ENCODE measurements at places on chromosomes 16 and 17.

GRCh38 chr16:81520151-81520470 lies 75.5 kb downstream of the CMIP start:
- DNase-seq = no peak

DNA sequence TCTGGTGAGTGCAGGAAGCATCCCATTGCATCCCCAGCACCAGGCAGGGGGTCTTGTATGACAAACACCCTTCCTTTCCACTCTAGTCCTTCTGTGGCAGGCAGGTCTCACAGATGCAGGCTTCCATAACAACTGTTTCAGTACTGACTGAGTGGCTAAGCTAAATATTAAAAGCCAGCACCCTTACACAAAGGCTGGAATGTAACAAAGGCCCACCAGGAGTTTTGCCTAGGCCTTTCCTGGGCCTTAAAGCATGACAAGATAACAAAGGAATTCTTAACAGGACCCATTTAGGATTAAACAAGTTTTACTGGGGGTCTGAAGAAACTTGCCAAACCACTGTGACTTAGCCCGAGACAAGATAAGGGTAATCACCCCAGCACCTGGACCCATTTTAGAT lies 228.9 kb upstream of the RPL38 start:
- DNase-seq = no peak

DNA sequence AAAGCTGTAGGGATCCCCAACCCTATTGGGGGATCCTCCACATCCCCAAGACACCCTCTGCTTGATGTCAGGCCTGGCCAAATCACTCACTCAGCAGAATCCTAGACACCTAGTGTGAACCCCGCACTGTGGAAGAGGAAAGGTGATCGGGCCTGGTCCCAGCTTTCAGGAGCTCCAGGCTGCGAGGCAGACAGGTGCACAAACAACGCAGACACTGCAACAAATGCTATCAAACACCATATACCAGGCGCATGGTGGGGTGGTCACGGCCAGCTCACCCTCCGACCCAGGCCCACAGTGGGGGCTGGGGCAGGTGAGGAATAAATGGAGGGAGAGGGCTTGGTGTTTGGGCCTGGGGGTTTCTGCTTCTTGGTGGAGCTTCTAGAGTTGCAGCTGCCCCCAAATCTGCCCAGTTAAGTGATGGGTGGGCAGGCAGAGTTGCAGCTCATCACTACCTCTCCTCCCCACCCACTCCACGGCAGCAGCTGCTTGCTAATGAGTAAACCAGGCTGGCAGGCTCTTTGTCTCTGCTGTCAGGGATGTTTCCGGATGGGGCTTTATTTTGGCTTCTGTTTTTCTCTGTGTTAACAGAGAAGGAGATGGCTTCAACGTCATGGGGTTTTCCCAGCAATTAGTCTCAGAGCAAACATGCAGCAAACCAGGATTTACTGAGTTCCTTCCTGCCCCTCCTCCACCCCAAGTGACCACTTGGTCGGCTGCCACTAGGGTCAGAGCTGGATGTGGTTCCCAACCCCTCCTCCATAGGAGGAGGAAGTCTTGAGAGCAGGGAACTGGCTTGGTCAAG lies 46.6 kb downstream of the PECAM1 start:
- DNase-seq = peak; percentile 10

GRCh38 chr16:12060751-12061150 lies 84.2 kb downstream of the SNX29 start:
- no peak for DNase-seq

DNA sequence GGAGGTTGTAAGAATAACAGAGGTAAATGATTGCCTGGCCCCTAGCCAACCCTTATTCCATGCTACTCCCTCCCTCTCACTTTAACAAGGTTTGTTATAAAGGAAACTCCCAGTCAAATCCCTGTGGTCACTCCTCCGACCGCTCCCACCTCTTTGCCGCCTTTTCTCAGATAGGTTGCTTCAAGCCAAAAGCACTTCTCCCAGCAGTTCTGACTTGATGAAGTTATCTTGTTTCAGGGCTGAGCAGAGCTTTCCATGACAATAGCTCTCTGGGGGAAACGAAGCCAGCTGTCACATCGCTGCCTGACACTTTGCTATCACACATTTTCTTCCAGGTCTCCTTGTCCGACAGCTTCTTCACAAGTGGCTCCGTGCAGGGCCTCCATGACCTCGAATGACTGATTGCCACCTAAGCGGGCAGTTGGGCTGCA lies 278.6 kb downstream of the HAPSTR1 start:
- DNase-seq = no peak

- DNase-seq = no peak
Observed at GRCh38 chr16:89707695-89708094, 6.2 kb upstream of the SPATA2L start.

- DNase-seq = peak; percentile 55
Observed at GRCh38 chr16:19710991-19711545, 7.0 kb downstream of the KNOP1 start.

DNA sequence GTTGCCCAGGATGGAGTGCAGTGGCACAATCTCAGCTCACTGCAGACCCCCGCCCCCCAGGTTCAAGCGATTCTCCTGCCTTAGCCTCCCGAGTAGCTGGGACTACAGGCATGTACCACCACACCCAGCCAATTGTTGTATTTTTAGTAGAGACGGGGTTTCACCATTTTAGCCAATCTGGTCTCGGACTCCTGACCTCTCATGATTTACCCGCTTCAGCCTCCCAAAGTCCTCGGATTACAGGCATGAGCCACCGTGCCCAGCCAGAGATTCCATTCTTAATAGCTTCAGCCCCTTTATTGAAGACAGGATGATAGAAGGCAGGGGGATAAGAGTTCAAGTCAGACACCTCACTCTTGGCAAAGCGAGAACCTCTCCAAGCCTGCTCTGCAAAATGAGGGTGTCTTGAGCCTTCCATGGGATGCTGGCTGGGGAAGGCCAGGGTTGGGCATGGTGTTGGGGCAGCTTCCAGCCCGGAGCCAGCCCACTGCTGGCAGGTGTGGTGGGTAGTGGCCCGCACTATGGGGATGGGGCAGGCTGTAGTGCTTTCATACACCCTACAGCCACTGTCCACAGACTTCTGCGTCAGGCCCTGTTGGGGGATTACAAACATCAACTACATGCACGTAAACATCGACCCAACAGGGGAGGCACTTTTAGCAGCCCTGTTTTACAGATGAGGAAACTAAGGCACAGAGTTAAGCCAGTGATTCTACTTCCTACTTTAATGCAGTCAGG lies 3.5 kb downstream of the CARHSP1 start:
- no peak for DNase-seq

- DNase-seq = no peak
Observed at GRCh38 chr17:79761894-79762589, 15.9 kb upstream of the CBX2 start.

DNA sequence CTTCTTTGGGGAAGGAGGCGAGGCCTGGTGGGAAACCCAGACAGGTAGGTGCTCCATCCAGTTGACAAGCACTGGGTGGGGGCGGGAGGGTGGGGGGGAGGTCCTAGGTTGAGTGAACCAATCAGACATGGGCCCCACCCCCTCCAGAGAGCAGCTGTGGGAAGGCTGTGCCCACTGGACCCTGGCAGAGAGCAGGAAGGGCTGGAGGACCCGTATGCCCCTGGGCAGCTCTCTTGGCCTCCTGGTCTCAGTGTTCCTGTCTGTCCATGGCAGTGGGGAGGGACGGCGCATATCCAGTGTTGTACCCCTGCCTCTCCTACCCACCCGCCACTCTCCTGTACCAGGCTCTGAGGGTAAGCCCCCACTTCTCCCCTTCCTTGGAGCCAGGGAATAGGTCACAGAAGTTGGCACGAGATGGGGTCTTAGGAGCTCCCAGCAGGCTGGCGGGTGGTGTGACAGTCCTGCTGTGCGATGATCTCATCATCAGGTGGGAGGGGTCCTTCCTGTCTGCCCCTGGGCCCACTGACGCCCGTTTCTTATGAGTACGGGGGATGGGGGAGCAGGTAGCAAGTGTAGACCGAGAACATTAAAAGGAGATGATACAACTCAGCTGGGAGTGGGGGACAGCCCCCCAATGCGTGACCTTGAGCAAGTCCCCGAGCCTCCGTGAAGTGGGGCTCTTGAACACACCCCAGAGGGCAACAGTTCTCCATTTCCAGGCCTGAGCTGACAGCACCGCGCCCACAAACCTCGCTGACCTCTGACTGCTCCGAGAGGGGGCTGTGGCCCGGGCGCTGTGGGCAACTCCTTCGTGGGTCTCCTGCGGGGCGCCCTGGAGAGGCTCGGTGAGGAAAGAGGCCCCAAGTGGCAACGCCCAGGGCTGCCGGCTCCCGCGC lies 1.2 kb upstream of the ZFPM1 start:
- DNase-seq = no peak

- DNase-seq = no peak
Observed at GRCh38 chr16:87580855-87581261, 21.4 kb upstream of the JPH3 start.

DNA sequence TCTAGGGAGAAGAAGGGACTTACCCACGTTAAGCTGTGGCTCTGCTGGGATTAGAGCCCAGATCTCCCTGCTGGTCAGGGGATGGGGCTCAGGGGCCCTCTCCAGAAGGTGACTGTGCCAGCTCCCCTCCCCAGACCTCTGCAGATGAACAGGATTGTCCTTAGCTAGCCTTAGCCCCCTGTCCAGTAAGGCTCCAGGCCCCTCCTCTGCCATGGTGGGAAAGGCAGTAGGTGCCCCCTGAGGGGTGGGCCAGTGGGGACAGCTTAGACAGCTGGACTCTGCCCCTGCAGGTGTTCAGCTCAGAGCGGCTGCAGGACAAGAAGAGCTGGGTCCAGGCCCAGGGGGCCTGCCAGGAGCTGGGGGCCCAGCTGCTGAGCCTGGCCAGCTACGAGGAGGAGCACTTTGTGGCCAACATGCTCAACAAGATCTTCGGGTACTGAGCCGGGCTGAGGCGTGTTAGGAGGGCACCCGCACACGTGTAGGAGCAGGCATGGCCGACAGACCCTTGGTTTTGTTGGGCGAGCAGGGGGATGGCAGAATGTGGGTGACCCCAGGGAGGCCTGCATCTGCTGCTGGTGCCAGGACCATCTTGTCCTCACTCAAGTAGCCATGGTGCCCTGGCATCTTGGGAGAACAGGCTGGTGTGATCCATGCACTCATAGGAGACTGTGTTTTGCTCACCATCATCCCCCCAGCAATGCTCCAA lies 50.9 kb downstream of the MRC2 start:
- DNase-seq = no peak

GRCh38 chr17:6374761-6375312 lies 60.1 kb downstream of the AIPL1 start:
- peak; percentile 67 for DNase-seq

DNA sequence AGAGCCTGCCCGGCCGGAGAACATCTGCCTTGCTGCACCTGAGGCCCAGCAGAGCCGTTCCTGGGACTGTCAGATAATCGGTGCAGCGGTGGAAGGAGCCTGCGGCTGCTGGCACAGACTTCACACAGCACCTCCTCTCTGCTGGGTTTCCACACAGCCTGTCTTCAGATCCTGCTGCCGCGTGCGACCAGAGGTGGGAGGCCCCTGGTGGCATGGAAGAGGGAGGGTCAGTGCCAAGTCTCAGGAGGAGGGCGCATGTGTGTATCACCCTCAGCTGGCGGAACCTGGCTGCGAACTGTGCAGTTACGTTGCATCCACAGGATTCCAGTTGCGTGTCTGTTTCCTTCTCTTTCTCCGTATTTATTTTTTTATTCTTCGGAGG lies 3.3 kb downstream of the CDK5R1 start:
- DNase-seq = no peak

DNA sequence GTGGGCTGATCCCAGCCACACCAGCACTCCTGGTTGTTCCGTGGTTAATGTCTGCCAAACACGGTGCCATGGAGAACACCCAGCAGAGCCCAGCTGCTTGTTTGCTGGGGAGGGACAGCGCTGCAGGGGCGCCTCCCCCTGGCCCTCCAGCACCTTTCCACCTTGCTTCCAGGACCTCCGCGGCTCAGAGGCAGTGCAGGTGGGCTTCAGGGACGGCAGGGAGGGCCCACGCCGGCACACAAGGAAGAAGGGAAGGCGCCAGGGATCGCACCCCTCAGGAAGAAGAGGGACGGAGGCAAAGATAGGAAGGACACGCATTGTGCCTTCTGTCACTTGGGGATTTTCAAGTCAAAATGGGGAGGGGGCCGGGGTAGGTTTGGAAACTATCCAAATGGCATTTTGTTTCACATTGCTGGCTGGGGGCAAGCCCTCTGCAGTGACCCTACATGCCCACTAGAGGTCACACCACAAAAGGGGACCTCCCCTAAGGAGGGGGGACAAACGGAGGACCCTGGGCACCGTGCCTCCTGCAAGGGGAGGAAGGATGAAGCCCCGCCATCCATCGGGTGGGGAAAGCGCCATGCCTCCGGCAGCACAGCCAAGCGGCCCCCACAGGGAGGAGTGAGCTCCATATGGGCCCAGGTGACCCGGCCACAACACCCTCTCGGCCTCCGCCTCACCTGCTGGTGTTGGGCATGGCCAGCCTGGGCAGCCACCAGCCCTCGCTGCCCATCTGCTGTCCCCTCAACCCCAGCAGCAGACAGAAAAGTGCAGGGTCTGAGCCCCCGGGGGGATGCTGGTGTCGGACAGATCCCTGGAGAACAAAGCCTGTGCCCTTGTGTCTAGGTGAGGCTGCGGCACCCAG lies 7.5 kb upstream of the C16orf95 start:
- peak; percentile 84 for DNase-seq

DNA sequence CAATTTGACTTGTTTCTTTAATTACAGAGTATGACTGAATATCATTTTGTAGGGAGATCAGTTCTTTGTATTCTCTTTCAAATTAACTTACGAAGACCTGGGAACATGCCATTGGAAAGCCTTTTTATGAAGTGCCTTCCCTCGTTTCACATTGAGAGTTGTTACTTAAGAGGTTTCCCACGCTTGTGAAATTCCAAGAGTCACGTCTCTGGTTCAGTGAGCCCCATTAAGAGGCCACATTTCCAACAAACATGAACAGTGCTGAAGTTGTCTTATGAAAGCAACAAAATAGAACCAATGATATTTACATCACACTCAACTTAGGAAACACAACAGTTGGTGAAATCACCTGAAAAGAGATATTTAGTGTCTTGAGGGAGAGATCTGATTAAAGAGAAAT lies 334.1 kb downstream of the TOX3 start:
- DNase-seq = no peak

DNA sequence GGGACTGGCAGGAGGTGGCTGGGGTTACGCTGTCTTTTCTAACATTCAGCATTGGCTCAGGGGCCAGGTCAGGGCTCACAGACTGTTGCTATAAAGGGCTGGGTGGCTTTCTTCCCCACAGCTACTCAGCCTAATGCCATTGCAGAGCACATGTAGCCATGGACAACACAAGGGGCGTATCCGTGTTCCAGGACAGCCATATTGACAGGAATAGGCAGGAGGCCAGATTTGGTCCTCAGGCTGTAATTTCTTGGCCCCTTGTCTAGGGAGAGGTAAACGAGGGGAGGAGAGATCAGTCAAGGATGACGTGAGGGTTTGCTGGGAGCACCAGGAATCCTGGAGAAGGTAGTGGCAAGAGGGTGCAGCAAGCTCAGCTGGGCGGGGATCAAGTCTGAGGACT lies 21.2 kb upstream of the MYO15B start:
- DNase-seq = no peak

- no peak for DNase-seq
Observed at GRCh38 chr17:46974086-46974485, 5.0 kb downstream of the RPRML start.

GRCh38 chr16:84498859-84499620 lies 5.4 kb downstream of the MEAK7 start:
- DNase-seq = no peak

GRCh38 chr16:2467528-2468232 lies 3.4 kb upstream of the NTN3 start:
- DNase-seq = peak; percentile 84

GRCh38 chr16:56781528-56781961 lies 51.6 kb downstream of the NUP93 start:
- DNase-seq = no peak

GRCh38 chr17:42691021-42691545 lies 8.8 kb downstream of the CNTNAP1 start:
- DNase-seq = no peak

- no peak for DNase-seq
Observed at GRCh38 chr17:67400193-67400592, 23.1 kb downstream of the PITPNC1 start.

Data from neural progenitor cell (in vitro differentiated cells).